Nephron progenitor cell (in vitro differentiated cells): ENCODE measurements at places on chromosomes 6 and 20.
A peak's percentile ranks its signal among the peaks of the same experiment; 100 is the strongest.

GRCh38 chr6:34992376-34992775 is 103.3 kb downstream of the ANKS1A start:
- no peak for DNase-seq

GRCh38 chr6:155143578-155144106 is 120.2 kb upstream of the CLDN20 start:
- DNase-seq, result no peak

DNA sequence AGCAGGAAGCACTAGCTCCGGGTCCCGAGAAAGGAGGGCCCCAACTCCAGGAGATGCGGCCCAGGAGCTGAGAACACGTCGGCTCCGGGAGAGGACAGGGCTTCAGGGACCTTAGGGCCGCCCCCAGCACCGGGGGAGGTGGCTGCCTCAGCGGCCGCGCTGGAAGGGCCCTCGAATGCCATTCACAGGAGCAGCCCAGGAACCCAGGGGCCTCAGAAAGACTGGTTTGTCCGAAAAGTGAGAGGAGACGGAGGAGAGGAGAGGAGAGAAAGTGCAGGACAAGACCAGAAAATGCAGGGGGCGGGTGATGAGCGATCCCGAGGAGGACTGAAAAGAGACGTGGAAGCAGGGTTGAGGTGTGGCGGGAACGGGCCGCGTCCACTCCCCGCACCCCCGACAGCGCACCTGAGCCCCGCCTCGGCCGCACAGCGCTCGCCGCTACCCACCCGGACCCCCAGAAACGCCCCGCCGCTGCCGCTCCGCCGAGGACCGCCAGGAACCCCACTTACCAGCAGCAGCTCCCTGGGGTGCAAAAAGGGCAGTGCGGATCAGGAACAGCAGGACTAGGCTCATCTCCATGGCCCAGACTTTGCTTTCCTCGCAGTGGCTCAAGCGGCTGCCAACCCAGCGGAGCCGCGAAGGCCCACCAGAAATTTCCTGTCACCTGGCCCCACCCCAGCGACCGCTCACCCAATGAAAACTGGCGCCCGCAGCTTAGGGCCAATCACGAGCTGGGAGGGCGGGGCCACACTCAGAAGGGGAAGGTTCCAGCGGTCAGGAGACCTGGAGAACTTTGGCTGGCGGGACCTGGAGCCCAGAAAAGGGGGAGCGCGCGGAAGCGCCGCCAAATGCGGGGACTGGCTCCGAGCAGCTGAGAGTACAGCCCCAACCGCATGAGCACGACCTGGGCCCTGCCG is 25.4 kb downstream of the HLA-F start:
- DNase-seq, result peak; percentile 92

- DNase-seq, result no peak
These were observed 4.9 kb upstream of the NELFCD start for GRCh38 chr20:58976061-58976730.

DNA sequence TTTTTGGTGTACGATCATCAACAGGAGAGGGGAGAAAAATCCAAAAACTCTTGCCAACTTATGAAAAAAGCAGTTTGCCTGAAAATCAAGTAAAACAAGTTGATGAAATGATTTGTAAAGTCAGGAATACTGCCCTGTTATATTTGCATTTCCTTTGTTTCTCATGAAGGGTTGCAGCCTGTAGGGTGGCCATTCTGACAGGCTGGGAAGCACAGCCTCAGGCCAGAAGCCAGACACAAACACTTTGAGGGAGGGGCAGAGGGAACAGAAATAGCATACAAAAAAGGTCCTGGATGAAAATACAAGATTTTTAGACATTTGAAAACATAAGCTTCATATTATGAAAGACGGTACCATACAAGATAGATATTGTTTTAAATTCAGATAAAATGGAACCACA is 109.8 kb downstream of the DTNBP1 start:
- DNase-seq, result no peak

DNA sequence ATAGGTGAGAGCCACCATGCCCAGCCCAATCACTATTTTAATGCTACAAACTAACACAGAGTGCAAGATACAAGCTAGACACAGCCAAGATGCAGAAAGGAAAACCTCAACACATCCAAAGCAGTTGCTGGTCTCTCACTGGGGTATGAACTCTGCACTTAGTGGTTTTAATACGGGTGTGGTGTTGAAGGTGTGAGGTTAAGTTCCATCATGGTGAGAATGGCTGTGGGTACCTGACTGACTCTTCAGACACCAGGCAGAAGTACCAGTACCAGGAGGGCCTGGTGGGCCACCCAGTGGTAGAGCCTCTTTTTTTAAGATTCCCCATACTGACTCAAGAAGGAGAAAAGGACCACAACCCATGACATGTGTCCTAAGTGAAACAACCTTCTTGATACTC is 13.0 kb downstream of the GNAS-AS1 start:
- DNase-seq, result no peak

GRCh38 chr6:72622094-72622940 is 453 bp downstream of the KCNQ5 start:
- peak; percentile 81 for DNase-seq

- DNase-seq, result no peak
These were observed 136.3 kb downstream of the TFAP2C start for GRCh38 chr20:56765172-56766073.

DNA sequence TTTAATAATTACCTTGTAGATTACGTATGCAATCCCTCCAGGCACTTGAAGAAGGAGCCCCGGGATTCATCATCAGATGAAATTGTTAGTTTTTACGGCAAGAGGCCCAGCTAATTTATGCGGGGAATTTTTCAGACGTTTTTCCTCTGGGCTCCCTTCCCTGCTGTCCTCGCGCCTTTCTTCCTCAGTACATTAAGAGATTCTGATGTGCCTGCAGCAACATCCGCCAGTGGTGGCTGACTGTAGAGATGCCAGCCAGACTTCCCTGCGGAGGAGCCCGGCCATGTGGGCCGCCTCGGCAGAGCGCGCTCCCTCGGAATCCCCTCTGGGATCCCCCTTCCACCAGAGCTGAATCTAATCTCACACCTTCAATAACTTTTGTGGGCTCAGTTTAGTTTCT is 46.4 kb upstream of the POU3F2 start:
- no peak for DNase-seq

GRCh38 chr6:16483315-16483875 is 245.0 kb downstream of the GMPR start:
- DNase-seq, result no peak

- DNase-seq, result no peak
These were observed 52.5 kb downstream of the HIVEP2 start for GRCh38 chr6:142892254-142893021.

DNA sequence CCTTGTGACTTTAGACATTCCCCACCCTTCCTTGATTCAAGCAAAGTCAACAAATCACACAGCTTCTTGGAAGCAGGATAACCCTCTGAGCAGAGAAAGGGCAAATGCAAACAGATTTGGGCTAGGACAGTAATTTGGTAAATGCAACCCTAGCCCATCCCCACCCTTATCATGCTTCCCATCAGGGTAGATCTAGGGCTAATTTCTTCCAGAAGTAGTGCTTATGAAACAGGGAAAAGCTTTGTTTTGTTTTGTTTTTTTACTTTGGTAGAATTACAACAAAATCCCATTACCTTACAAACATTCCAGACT is 525.1 kb upstream of the NOX3 start:
- DNase-seq, result no peak

DNA sequence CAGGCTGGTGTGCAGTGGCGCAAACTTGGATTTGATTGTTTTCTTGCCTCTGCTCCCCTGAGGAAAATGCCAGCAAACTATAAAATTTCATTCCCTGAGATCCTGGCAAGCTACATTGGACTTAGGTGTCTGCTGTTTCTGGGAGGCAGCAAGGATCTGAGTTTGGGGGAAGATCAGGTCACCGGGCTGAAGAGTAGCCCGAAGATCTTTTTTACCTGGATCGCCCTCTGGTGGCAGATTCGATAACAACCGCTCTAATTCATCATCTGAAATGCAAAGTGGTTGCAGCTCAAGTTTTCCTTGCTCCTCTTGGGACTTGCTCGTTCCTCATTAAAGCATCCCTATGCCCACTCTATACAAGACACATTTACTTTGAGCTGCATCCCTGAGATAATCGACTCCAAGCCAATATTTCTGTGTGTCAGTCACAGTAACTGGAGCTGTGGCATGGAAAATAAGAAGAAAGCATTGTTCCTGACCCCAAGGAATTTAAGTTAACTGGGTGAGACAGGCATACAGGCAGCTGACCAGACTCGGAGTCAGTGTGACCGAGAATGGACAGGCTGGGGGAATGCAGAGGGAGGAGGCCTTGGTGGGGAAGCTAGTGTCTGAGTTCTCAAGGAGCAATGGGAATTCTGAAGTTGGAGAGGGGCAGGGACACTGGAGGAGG is 131.8 kb upstream of the PROKR2 start:
- peak; percentile 75 for DNase-seq
